ENCODE measurements at places on chromosomes 7 and 10.

DNA sequence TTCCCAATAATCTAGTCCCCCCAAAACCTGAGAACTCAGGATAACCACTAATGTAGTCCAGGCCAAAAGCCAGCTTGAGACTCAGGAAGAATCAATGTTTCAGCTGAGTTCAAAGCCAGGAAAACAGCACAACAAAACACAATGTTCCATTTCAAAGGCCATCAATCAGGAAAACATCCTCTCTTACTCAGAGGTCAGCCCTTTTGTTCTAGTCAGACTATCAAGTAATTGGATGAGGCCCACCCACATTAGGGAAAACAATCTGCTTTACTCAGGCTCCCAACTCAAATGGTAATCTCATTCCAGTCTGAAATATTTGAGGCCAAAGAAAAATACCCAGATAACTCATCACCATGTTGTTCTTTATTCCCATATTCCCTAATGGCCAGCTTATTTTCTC, 152.2 kb downstream of the SDHAF3 start:
- DNase-seq: no peak

- no peak for DNase-seq
Measured at GRCh38 chr7:27240015-27240731, 2.4 kb upstream of the EVX1 start.

GRCh38 chr7:82685214-82685613, 241.6 kb upstream of the CACNA2D1 start:
- DNase-seq: no peak

DNA sequence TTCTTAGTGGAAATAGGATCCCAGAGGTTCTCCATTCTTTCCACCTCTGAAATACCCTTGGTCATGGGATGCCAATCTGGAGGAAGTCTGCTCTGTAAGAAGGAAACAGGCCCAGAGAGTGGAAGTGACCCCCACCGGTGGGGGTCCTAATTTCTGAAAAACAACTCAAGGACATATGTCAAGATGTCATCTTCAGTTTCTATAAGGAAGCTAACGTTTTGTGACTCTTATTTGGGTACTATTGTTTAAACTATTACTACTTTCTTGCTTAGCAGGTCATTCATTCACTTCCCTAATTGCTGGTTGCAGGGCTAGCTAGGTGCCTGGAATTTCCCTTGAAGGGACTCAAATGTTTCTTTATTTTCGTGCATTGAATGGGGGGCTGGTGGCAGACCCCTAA, 1.9 kb upstream of the ZNF775 start:
- peak; percentile 44 for DNase-seq

DNA sequence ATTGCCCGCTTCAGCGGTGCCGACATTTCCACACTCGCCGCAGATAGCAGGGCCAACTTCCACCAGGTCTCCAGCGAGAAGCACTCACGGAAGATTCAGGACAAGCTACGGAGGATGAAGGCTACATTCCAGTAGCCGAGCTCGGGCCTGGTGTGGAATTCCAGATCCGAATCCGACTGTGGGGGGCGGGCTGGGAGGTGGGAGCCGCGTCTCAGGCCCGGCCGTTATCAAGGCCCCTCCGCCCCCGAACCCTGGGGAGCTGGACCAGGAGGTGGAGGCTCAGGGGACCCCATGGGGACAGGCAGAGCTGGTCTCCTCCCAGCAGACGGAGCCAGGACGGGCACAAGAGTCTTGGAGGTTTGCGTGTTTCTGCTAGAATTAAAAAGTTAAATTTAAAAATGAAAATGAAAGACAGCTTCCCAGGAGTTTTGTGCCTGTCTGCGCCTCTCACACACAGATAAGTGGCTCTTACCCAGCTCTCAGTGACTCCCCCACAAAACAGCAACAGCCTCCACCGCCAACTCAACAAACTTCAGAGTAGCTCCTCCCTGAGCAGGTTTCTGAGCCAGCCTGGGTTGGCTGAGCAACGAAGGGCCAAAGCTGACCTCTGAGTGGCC, 5.2 kb upstream of the UTF1 start:
- DNase-seq: no peak

- no peak for DNase-seq
Measured at GRCh38 chr10:132459301-132460003, 62.5 kb downstream of the PWWP2B start.

DNA sequence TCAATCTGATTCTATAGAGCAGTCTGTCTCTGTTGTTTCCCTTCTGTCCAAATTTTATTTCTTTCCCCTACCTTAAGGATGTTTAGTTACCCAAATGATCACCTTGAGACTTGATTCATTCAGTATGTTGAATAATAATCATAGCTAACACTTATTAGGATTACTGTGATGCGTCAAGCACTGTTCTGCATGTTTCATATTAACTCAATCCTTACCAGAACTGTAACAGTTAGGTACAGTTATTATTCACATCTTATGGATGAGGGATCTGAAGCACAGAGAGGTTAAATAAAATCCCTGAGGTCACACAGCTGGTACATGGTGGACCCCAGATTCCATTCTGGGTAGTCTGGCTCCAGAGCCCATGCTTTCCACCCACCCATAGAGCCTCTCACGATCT, 97.9 kb upstream of the SAMD8 start:
- DNase-seq: no peak

DNA sequence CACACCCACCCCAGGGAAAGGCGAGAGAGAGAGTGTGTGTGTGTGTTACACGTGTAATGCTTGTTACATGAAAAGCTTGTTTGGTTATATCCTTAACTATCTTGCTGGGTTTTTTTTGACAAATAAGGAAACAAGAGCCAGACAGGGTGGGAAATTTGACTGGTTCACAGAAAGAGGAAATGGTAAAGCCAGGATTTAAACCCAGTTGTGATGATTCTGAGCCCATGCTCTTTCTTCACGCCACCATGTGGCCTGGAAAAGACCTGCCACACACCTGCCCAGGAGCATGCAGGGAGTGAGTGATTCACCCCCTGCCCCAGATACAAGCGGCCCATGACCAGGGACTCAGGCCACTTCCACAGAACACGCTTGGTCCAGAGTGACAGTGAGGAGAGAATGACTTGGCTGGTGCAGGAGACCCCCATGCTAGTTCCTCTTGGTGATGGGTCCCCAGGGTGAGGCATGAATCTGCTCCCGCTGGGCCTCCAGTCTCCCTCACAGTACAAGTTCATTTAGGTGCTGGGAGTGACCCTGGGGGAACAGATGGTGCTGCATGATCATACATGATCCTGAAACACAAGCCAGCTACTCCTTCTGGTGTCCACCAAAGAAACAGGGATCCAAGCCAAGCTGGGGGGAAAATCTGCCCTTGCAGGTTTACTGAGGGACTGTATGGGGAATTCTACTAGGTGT, 21.0 kb upstream of the EIF5AL1 start:
- DNase-seq: peak; percentile 60
